ENCODE measurements at places on chromosomes 7 and 10.

DNA sequence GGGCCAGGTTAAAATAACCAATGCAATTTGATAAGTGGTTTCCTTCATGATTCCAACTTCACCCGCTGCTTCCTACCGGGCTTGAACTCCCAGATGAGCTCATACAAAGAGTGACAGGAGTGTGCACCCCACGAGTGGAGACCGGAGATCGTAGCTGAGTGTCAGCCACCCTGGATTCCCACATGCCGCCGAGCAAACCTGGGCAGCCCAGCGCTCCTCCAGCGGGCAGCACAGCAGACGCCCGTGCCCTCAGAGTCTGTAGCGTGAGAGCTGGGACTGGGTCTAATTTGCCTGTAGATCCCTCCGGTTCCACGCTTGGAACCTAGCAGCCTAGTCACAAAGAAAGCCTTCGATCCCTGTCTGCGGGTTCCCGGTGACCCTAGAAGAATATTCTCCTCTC lies 476.1 kb upstream of the MGMT start:
- no peak for DNase-seq

DNA sequence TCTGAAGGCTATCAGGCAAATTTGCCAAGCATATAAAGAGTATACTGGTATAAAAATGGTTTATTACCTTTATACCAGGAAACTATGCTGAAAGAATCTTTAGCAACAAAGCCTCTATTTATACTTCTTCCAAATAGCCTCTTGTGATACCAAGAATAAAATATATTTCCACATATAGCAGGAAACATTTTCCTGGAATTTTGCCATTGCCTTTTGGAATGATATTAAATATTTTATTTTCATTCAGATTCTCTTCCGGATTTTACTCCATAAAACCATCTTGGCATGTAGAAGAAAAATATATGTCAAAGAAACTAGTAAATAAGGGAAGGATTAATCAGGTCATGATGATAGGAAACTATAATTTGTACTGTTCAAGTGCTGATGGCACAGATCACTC lies 17.7 kb downstream of the SOSTDC1 start:
- no peak for DNase-seq

GRCh38 chr10:15118615-15119014 lies 21.5 kb downstream of the RPP38 start:
- DNase-seq = no peak

GRCh38 chr10:1093696-1094095 lies 37.5 kb downstream of the WDR37 start:
- DNase-seq = no peak

DNA sequence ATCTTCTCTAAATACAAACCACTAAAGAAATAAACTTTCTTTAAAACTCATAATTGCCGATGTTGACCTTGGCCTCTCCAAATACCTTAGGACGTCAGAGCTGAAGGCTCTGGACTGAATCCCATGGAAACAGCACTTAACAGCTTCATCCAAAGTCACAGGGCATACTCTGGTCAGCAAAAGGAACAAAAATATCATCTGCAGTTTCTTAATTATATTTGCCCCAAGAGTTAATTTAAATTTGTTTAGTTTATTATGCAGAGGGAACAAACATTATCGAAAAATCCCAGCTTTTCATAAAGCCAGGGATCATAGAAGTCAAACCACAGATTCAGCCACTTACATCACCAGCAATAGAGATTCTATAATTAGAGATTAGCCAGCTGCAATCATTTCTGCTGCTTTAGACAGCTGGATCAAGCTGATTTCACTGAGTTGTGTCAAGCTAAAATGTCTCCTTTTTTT lies 20.5 kb upstream of the FAM13C start:
- DNase-seq = no peak

GRCh38 chr7:134368851-134369544 lies 52.3 kb upstream of the SLC35B4 start:
- peak; percentile 90 for DNase-seq

GRCh38 chr10:125396676-125397075 lies 236.3 kb upstream of the CTBP2 start:
- no peak for DNase-seq

GRCh38 chr10:119246862-119247549 lies 39.6 kb downstream of the GRK5 start:
- peak; percentile 74 for DNase-seq

- no peak for DNase-seq
Measured at GRCh38 chr7:27242154-27242553, 448 bp upstream of the EVX1 start.

DNA sequence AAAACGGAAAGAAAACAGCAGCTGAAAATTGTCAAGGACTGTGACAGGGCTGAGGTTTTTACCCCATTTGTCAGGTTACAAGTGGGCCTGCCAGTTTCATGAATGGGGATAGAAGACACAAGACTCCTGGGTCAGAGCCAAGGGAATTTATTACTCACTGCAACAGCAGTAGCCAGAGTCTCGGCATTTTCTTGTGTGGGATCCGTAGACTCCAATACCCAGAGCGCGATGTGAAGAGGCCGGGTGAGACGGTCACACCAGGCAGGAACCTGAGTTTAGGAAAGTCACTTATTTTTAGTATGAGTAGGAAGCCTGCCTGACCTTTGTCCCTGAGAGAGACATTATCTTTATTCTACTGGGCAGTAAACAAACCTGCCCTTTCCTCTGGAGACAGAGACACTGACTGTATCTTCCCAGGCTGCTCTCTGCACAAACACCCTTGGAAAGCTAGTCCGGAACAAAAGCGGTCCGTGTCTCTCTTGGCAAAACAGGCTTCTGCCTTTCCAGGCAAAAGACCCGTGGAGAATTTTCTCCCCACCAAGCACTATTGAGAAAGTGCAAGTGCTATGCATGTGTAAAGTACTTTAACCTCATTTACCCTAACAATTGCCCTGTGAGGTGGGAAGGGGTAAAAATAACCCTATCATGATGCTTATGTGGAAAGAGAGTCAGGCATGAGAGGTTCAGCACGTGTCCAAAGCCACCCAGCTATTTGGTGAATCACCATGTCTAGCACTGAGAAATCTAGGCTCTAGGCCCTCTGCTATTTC lies 58.4 kb downstream of the JCAD start:
- DNase-seq = peak; percentile 34

DNA sequence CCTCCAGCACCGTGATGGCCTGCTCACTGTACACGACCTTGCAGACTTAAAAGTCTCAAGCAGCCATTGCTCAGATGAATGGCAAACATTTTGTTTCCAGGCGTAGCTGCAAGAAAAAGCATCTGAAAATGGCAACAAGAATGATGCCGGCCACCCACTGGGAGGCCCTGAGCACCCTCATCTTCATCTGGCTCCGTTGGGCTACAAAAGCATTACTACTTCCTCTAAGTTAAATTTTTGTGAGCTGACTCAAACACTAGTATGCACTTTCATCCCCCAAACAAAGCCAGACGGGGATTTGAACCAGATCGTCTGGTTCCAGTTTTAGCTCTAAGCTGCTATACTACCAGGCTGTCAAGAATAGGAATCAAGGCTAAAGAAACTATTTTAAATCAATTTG lies 116.6 kb upstream of the CDK1 start:
- DNase-seq = peak; percentile 69

DNA sequence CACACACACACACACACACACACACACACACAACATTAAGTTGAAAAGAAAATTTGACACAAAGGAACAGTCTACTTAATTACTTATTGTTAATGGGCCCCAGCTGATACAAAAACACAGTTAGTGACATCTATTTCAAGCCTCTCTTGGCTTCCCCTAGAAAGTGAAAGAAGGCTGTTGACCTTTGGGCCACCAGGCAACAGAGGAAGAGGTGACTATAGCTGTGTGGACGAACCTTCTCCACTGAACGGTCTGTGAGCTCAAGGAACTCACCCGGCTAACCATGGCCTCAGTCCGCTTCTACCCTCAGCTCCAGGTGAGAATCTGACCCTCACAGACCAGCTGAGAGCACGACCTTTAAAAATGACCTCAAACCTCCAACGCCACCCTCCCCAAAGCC lies 32.9 kb upstream of the CALN1 start:
- DNase-seq = no peak

GRCh38 chr10:131071721-131072120 lies 239.8 kb downstream of the TCERG1L start:
- no peak for DNase-seq

GRCh38 chr10:119335671-119336353 lies 128.4 kb downstream of the GRK5 start:
- no peak for DNase-seq

- peak; percentile 88 for DNase-seq
Measured at GRCh38 chr7:116522247-116522646, 2.6 kb upstream of the CAV1 start.

- DNase-seq = no peak
Measured at GRCh38 chr7:157863906-157864810, 527.4 kb downstream of the DNAJB6 start.

GRCh38 chr7:92177362-92177761 lies 1.6 kb downstream of the LRRD1 start:
- DNase-seq = peak; percentile 48

- DNase-seq = no peak
Measured at GRCh38 chr10:29306688-29307087, 17.8 kb downstream of the LYZL1 start.

DNA sequence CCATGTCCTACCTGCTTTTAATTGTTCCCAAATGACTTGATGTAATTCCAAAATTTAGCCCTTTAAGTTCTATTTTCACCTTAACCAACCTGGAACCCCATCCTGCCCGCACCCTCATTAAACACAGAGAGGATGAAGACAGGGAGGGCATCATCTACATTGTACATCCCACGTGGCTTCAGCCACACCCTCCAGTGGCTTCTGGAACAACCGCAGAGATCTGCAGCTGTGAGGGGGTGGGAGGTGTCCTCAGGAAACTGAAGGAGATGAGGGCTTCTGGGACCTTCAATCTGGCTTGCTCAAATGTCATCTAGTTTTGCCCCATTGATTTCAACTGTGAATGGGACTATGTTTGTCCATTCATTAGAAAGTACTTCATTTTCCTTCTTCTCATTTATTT lies 39.0 kb downstream of the AKR1B1 start:
- DNase-seq = no peak

Measured in epithelial cell of esophagus (primary cell).